ENCODE measurements at places on chromosomes 6 and 20. TPM values are rescaled to one million over a fixed set of nuclear protein-coding genes. Genes with fewer than 3 reads are reported as not detected.

The MLN gene
- total RNA-seq, result not detected

DNA sequence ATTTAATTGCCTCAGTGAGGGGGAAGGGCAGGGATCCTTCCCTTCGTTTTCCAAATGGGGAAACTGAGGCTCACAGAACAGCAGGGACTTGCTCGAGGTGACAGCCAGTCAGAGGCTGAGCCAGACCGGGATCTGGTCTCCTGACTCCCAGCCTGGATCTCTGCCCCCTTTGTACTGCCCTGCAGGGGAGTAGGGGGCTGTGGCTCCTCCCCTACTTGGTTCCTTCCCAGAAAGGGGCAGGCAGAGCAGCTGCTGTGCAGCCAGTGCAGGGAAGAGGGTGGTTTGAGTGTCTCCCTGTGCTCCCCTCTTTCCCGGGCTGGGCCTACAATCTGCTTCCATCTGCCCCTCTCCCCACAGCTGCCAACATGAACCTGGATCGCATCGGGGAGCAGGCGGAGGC is 37.6 kb downstream of the UQCC2 start:
- no peak for DNase-seq

The TASP1 gene
- total RNA-seq, result 10.8 TPM

The ZBP1 gene
- total RNA-seq, result not detected

GRCh38 chr20:38873050-38873581 is 53.1 kb upstream of the FAM83D start:
- no peak for DNase-seq

DNA sequence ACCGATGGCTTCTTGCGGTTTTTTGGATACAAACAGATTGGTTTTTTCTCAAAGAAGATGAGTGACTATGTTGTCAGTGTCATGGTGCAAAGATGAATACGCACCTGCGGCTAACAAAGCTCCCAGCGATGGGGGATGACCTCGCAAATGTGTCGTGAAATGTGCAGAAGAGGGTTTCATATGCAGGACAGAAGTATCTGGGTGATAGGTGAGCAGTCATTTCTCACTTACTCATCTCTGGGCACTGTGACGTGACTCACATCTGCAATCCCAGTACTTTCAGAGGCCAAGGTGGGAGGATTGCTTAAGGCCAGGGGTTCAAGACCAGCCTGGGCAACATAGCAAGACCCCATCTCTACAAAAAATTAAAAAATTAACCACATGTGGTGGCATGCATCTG is 216.3 kb downstream of the ERMARD start:
- DNase-seq, result no peak

- no peak for DNase-seq
Observed at GRCh38 chr6:9295644-9296043, 860.3 kb upstream of the SLC35B3 start.

The SYNDIG1 gene
- 0.47 TPM for total RNA-seq

GRCh38 chr6:44264154-44265006 is 971 bp downstream of the NFKBIE start:
- DNase-seq, result no peak

- no peak for DNase-seq
Observed at GRCh38 chr20:20322912-20323311, 45.0 kb upstream of the INSM1 start.

The LHFPL5 gene
- total RNA-seq, result not detected

The CPXM1 gene
- not detected for total RNA-seq

The CRISP3 gene
- not detected for total RNA-seq

The DPPA5 gene
- not detected for total RNA-seq

DNA sequence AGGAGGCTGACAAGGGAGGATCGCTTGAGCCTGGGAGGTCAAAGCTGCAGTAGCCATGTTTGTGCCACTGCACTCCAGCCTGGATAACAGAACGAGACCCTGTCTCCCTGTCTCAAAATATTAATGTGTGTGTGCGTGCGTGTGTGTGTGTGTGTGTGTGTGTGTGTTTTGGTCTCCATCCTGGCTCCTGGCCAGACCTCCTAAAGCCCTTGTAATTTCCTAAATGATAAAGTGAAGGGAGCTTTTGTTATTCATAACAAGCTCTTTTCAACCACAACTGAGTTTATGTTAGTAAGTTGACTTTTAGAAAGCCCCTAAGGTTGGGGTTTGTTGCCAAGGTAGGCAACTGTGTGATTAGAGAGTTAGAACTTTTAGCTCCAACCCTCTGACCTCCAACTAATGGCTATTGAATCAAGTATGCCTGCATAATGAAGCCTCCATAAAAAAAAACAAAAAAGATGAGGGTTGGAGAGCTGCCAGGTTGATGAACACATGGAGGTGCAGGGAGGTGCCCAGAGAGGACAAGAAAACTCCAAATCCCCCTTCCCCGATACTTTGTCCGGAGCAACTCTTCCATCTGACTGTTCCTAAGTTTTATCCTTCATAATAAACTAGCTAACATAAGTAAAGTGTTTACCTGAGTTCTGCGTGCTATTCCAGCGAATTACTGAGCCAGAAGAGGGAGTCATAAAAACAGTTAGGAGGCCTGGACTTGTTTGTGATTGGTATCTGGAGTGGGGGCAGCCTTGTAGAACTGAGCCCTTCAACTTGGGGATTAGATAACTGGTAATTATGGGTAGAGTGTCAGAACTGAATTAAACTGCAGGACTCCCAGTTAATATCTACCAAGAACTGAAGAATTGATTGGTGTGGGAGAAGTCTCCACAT is 5.3 kb upstream of the AIF1 start:
- no peak for DNase-seq

- DNase-seq, result no peak
Observed at GRCh38 chr6:11595903-11596302, 58.4 kb downstream of the TMEM170B start.

DNA sequence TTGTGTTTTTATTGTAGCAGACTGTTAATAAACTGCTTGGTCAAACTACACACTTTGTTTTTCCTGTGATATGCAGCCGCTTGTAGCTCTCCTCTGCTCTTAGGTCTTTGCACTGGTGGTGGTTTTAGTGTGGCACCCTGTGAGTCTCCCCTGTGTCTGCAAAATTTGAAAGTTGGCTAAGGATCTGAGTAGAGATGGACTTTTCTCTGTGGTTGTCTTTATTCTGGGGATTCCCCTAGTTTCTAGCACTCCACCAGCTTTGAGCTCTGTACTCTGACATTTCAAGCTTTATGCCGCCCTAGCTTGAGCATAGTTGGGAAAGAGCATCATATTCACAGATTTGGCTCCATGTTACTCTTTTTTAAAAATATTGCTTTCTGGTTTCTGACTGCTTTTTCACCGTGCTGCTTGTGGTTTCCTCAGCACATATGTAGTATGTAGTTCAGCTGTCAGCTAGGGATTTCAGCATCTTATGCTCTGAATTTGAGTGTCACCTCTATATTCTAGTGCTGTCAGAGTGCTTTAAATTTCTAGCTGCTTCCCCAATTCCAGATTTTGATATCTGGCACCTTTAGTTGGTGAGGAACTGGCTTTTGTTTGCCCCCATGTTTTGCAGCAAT is 25.4 kb downstream of the CDYL start:
- DNase-seq, result no peak

The FAM162B gene
- not detected for total RNA-seq

- DNase-seq, result peak; percentile 80
Observed at GRCh38 chr20:22339091-22339881, 245.1 kb downstream of the FOXA2 start.

DNA sequence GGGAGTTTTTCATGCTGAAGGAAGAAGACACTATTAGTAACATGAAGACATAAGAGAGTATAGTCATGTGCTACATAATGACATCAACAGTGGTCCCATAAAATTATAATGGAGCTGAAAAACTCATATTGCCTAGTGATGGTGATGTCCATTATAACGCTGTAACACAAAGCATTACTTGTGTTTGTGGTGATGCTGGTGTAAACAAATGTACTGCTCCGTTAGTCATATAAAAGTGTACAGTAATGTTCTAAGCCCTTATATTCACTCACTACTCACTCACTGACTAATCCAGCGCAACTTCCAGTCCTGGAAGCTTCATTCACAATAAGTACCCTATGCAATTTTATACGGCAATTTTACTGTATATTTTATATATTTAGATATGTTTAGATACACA is 26.8 kb upstream of the ASF1A start:
- DNase-seq, result peak; percentile 7

The TBC1D20 gene
- 21.6 TPM for total RNA-seq

- peak; percentile 14 for DNase-seq
Observed at GRCh38 chr6:127069659-127070279, 48.7 kb upstream of the RSPO3 start.

DNA sequence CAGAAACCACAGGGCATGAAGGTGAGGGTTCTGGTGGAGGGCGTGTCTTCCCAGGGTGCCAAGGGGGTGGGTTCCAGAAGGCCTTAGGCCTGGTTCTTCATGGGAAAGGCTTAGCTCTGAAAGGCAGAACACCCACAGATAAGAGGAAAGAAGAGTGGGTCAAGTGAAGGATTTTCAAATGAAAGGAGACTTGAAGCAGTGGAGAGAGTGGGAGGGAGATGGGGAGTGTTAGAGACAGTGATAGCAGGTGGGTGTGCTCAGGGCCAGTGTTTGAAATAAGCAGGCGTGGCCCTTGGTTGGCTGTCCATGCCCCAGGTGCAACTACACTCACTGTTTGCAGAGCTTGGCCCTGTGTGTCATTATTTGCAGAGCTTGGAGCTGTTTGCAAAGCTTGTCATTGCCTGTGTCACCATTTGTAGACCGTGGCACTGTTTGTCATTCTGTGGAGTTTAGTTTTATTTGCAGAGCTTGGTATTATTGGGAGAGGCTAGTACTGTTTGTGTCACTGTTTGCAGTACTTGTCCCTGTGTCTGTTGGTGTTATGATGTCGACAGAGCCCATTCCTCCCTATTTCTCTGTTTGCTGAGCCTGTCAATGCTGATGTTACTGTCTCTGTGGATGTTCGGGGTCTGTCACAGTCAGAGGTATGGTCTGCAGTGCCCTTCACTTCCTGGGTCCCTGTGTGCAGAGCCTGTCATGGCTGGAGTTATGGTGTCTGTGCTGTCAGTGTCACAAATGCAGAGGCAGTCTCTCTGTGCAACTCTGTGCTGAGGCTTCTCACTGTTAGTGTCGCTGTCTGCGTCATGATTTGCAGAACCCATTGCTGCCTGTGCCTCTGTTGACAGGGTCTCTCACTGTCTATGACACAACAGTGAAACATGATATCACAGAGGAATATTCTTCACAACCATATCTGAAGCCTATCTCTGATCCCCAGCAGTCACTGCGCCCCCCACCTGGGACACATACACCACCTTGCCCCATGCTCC is 127.7 kb upstream of the LRFN2 start:
- no peak for DNase-seq

DNA sequence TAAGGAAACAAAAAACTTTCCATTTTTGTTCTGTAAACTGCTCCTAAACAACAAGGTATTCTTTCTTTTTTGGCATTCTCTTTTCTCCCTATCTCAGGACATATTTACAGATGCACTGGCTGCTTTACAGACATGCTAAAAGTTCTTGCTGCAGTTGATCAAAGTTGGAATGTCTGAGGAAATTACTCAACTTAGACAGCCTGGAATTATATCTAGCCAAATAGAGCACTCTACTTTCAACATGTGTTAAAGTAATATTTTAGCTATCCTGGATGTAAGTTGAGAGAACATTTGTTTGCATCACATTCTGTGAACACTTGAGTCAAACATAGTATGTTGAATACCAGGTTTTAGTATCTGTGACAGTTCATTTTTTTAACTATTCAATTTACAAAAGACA is 24.8 kb downstream of the TASP1 start:
- DNase-seq, result no peak

GRCh38 chr6:152600022-152600421 is 37.1 kb downstream of the SYNE1 start:
- no peak for DNase-seq

- peak; percentile 43 for DNase-seq
Observed at GRCh38 chr6:26003102-26003694, 40.6 kb downstream of the TRIM38 start.

- DNase-seq, result no peak
Observed at GRCh38 chr20:20621195-20621594, 91.2 kb downstream of the RALGAPA2 start.

DNA sequence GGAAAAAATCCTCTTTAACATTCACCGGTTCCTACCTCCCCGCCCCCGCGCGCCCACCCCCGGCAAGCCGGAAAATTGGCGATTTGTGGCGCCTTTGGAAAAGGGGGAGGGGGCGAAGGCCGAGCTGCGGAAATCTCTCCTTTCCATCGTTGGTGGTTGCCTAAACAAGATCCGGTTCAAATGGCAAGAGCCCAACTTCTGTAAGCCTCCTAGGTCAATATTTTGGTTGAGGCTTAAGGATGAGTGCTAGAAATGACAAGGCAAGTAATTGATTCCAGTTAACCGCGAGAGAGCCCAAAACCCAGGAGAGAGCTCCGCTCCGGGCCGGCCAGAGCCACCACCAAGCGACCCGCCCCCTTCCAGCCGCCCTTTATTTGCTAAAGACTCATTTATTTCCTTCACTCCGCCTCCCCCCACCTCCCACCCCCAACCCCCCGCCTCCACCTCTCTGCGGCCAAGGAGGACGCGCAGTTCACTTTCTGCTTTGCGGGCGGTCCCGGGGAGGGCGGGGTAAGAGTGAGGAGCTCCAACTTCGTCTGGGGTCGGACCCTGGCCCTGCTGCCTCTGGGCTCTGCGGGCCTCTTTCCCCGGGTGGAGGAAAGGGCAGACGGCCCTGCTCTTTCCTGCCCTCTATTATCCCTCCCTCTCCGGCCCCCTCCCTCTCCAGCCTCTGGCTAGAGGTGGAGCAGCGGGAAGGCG is 838 bp upstream of the NKX2-2 start:
- no peak for DNase-seq
